Mononuclear cell (primary cell): ENCODE measurements at places on chromosomes 6 and 20. TPM values are rescaled to one million over a fixed set of nuclear protein-coding genes. Genes with fewer than 3 reads are reported as not detected.

Gene ADGRF4
- total RNA-seq = not detected

Gene OTOR
- not detected for total RNA-seq

Gene PI16
- 3.6 TPM for total RNA-seq

Gene LY6G6F
- total RNA-seq = 7.7 TPM

Gene CNBD2
- total RNA-seq = 11.3 TPM

Gene UFL1
- total RNA-seq = 24.9 TPM

Gene FAM209B
- total RNA-seq = 0.52 TPM

Gene ZC2HC1B
- not detected for total RNA-seq

Gene PMEPA1
- total RNA-seq = 1.0 TPM

Gene CFB
- total RNA-seq = 3.1 TPM

Gene LGSN
- not detected for total RNA-seq

Gene PRKN
- 6.1 TPM for total RNA-seq

Gene GLP1R
- 0.10 TPM for total RNA-seq

Gene ZNF165
- total RNA-seq = 2.1 TPM

Gene TDRD6
- total RNA-seq = not detected

Gene ESF1
- 7.0 TPM for total RNA-seq

Gene C20orf141
- not detected for total RNA-seq

Gene KHDC1L
- total RNA-seq = not detected

Gene RAET1L
- total RNA-seq = 0.10 TPM

Gene OR12D3
- total RNA-seq = not detected

Gene KIAA1755
- 0.10 TPM for total RNA-seq

Gene DAAM2
- under 0.01 TPM for total RNA-seq

Gene HLA-DQA1
- total RNA-seq = 12.5 TPM

Gene VIP
- total RNA-seq = not detected

Gene PLTP
- total RNA-seq = 1.4 TPM

Gene SPTLC3
- 1.0 TPM for total RNA-seq

Gene GRM1
- not detected for total RNA-seq

Gene CYP24A1
- total RNA-seq = 0.10 TPM

Gene ARMC12
- 0.10 TPM for total RNA-seq

Gene ADGB
- not detected for total RNA-seq

Gene GNMT
- 0.63 TPM for total RNA-seq

Gene SLC17A1
- total RNA-seq = not detected

Gene EFCAB8
- 0.73 TPM for total RNA-seq
